Upper lobe of left lung (tissue), 6 donors: ENCODE measurements at places on chromosomes 12 and 14. TPM values are rescaled to one million over a fixed set of nuclear protein-coding genes. Genes with fewer than 3 reads are reported as not detected.

- H3K4me1 ChIP-seq, result no peaks in the 10 kb centered on the region
- no peaks in the 10 kb centered on the region for H3K36me3 ChIP-seq
- DNase-seq, result no peak
- H3K27ac ChIP-seq, result no peak overlapping the region
- H3K4me3 ChIP-seq, result no peak overlapping the region
These were observed 124.9 kb upstream of the ATXN7L3B start for GRCh38 chr12:74412606-74413230.

Gene SYT10
- 0.47 TPM for total RNA-seq

DNA sequence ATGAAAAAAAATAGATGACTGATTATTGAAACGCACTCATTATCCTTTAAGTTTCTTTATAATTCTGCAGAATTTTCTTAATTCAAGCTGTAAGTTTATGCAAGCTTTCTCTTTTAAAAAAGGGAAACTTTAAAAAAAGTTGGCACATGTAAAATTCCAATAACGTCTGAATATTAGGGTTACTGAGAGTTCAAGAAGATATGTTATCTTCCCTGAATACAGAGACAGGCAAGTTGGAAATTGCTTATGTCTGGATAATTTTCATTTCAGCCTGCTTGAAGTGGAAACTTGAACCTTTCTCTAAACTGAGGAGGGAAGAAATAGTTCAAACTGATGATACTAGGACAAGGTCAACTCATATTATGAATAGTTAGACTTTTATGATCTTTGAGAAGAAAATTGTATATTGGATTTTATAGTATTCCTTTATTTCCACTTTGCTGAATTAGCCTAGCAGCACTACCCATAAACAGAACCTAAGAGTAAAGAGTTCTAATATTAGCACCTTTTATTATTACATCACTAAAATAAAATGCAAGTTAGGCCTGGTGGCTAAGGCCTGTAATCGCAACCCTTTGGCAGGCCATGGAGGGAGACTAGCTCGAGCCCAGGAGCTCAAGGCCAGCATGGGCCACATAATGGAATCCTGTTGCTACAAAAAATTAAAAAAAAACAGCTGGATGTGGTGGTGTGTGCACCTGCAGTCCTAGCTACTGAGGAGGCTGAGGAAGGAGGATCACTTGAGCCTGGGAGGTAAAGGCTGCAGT, 288.0 kb downstream of the TRHDE start:
- no peaks in the 10 kb centered on the region for H3K4me1 ChIP-seq
- H3K27ac ChIP-seq, result no peak overlapping the region
- no peaks in the 10 kb centered on the region for H3K27me3 ChIP-seq
- no peak overlapping the region for H3K4me3 ChIP-seq

GRCh38 chr14:93804654-93805053, 16.4 kb upstream of the PRIMA1 start:
- DNase-seq, result no peak
- no peaks in the 10 kb centered on the region for H3K27me3 ChIP-seq
- H3K36me3 ChIP-seq, result no peaks in the 10 kb centered on the region

Gene TMX1
- 26.1 TPM for total RNA-seq

Gene MCRS1
- total RNA-seq, result 60.3 TPM

DNA sequence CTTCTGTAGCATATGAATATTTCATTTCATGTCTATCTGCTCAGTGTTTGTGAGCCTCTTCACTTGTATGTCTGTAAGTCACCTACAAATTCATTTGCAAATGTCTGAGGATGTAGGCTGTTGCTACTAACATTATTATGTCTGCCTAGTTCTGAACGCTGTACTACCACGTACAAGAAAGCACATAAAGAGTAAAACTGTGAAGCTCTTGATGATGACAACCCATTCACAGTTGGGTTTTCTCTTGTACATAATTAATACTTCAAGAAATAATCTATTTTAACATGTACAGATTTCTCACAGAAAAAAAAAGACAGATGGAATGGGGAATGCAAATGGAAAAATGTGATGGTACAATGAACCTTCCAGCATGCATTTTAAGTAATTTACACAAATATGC, 64.3 kb upstream of the CPNE8 start:
- no peak for DNase-seq
- no peak overlapping the region for H3K4me3 ChIP-seq
- H3K27me3 ChIP-seq, result no peaks in the 10 kb centered on the region
- no peaks in the 10 kb centered on the region for H3K4me1 ChIP-seq
- H3K27ac ChIP-seq, result no peak overlapping the region
